ENCODE measurements at places on chromosomes 3 and 15. TPM values are rescaled to one million over a fixed set of nuclear protein-coding genes. Genes with fewer than 3 reads are reported as not detected.
A peak's percentile ranks its signal among the peaks of the same experiment; 100 is the strongest.

Gene FBXL2
- 30.4 TPM for polyA plus RNA-seq

DNA sequence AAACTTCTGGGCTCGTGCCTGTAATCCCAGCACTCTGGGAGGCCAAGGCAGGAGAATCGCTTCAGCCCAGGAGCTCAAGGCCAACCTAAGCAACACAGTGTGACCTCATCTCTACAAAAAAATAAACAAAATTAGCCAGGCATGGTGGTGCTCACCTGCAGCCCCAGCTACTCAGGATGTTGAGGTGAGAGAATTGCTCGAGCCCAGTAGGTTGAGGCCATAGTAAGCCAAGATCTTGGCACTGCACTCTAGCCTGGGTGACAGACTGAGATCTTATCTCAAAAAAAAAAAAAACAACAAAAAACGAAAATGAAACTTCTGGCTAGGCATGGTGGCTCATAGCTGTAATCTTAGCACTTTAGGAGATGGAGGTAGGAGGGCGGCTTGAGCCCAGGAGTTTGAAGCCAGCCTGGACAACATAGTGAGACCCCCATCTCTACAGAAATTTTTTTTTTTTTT is 53.7 kb downstream of the PIK3CB start:
- DNase-seq: no peak

GRCh38 chr3:100087198-100087597 is 27.1 kb downstream of the FILIP1L start:
- DNase-seq: no peak

DNA sequence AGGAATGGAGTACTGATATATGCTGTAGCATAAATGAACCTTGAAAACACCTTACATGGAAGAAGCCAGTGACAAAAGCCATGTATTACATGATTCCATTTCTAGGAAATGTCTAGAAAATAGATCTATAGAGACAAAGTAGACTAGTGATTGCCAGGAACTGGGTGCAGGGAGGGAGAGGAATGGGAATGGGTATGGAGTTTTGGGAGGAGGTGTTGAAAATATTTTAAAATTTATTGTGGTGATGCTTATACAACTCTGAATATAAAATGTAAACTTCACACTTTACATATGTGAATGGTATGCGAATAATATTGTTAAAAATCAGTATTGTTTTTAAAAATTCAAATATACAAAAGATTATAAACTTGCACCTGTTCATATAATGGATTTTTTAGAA is 22.5 kb downstream of the ATP1B3 start:
- no peak for DNase-seq

DNA sequence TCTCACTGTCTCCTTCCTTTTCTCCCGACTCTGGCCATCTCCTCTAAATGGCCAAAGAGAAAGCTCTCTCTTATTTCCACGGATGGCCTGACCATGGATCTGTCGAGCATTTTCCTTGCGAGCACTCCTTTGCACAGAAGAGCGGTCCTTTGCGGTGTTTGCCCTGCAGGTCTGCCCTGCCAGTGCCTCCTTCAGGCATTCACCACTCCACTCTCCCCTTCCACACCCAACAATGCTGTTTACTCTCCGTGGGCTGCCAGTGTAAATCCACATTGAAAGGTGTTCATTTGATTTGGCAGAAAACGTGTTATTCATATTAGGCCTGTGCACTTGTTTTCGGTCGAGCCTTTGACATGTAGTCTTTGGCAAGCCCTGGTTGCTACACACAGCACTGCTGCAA is 49.6 kb downstream of the CACNA2D3 start:
- DNase-seq: no peak

DNA sequence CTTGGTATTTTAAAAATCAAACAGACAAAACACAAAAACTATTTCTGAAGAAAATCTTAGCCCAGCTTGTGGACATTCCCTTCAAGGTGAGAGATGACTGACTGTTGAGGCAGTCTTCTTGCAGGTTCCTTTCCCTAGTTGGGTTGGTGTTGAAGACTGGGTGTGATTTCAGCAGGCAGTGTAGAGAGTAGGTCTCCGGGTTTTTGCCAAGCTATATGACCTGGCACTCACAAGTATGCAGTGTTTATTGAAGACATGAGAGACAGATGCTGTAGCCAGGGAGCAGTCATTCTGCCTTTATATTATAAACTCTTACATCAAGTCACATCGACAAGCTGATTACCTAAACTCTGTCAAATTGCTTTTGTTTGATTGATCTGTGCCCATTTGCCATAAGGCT is 17.5 kb downstream of the SENP8 start:
- DNase-seq: no peak

DNA sequence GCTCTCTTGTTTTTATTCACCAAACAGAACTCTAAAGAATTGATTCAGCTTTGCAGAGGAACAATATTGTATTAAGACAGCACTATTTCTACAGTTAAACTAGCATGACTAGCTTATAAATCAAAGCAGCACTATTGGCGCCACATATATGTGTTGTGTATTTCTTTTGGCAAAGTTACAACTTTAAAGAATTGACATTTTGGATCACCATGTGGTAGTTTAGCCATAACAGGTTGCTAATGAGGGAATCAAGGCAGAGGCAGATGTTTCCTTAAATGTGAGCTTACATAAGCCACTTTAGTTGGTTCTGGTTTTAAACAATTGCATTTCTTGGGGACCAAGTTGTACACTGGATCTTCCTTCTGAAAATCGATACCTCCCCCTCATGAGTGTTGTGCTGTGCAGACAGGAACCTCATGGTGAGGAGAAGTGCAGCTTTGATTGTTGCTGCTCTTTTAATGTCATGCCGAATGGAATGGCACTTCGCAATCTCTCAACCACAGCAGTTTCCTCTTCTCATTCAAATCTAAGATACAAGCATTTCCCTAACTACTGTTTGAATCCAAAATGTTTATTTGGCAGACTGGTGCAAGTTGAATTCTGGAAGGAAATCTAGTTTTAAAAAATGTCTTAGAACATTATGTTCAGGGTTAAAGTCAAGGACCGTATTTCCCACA is 151.2 kb downstream of the MYRIP start:
- no peak for DNase-seq

Gene GPR27
- 10.2 TPM for polyA plus RNA-seq

DNA sequence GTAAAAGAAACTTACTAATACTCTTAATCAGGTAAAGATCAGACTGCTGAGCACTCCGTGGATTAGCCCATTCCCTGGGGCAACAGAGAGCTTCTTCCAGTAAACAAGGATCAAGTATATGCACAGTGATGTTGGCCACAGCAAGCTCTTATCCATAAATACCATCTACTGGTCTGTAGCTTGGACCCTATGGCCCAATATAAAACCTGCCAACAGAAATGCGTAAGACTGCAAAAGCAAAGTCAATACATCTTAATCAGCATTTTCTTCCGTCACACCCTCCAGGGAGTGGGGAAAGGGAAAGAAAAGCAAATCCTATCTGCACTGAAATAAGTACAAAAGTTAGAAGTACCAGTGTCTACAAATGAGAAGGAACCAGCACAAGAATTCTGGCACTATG is 1082.1 kb downstream of the ZPLD1 start:
- DNase-seq: no peak

GRCh38 chr3:69212411-69213160 is 90.2 kb upstream of the LMOD3 start:
- DNase-seq: no peak

- no peak for DNase-seq
Observed at GRCh38 chr3:124758851-124759635, 28.8 kb downstream of the UMPS start.

- no peak for DNase-seq
Observed at GRCh38 chr3:11384074-11384473, 111.9 kb downstream of the ATG7 start.

Gene DUOXA2
- polyA plus RNA-seq: not detected

DNA sequence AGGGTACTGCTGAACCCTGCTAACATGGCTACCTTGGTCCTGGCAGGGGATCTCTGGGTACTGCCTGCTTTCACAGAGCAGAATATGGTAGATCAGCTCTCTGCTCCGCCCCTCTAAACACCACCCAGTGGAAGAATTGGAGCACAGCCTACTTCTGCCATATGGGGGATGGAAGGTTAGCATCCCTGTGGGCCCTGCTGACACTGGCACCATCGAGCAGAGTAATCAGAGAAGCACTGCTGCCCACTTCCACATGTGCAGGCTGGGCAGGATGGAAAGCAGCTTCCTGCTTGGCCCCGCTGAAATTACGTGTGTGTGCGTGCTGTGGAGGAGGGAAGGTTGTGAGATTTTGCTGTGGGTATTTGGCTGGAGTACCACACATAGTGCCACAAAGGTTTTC is 24.8 kb downstream of the CCR1 start:
- no peak for DNase-seq

Gene TM4SF4
- 3.6 TPM for polyA plus RNA-seq

- DNase-seq: no peak
Observed at GRCh38 chr3:161212171-161212771, 8.8 kb upstream of the NMD3 start.

- no peak for DNase-seq
Observed at GRCh38 chr3:62065985-62066693, 307.2 kb downstream of the FEZF2 start.

GRCh38 chr3:180693656-180694055 is 14.4 kb upstream of the CCDC39 start:
- DNase-seq: no peak

Gene C3orf85
- 16.6 TPM for polyA plus RNA-seq

GRCh38 chr3:131402391-131403039 is 20.9 kb downstream of the NUDT16 start:
- no peak for DNase-seq

DNA sequence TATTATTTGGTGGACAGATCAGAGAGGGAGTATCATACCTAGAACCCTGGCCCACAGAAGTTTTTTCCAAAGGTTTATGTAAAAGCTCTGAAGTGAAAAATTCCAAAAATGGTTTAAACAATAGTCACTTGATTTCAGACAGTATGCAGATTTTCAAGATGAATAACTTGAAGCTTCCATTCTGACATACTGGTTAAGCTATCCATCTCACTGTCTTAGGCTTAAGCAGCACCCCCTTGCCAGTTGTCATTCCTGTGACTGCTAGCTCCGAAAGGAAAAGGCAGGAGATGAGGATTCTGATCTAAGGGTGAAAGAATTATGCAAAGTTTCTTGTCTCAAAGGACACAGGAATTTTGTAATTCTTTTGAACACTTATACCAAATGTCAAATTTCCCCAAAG is 337.5 kb upstream of the THBS1 start:
- no peak for DNase-seq

Gene TNFAIP8L3
- polyA plus RNA-seq: 1.9 TPM

Gene IL17RB
- 16.8 TPM for polyA plus RNA-seq

Gene CCR1
- polyA plus RNA-seq: 1.8 TPM

Gene MRAS
- polyA plus RNA-seq: 31.7 TPM

- peak; percentile 50 for DNase-seq
Observed at GRCh38 chr3:72100080-72100511, 315.1 kb upstream of the PROK2 start.

- DNase-seq: peak; percentile 12
Observed at GRCh38 chr3:27253831-27254230, 115.4 kb downstream of the NEK10 start.

DNA sequence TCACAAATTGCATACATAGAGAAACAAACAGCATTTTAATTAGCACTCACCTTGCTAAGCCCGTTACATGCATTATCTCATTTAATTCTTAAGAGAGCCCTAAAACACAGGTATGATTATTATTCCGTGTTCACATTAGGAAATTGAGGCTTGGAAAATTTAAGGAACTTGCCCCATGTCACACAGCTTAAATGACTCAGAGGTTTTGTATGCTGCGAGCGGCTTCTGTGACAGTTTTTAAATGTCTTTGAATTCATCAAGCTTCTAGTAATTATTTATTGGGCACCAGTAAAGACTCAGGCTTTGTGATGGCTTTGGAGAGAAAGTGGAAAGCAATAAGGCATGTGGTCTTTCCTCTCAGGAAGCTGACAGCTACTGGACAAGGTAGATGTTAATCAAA is 166.7 kb upstream of the THBS1 start:
- DNase-seq: no peak

Gene LARP6
- polyA plus RNA-seq: 19.1 TPM

- DNase-seq: no peak
Observed at GRCh38 chr3:23389089-23389488, 186.0 kb downstream of the UBE2E2 start.

DNA sequence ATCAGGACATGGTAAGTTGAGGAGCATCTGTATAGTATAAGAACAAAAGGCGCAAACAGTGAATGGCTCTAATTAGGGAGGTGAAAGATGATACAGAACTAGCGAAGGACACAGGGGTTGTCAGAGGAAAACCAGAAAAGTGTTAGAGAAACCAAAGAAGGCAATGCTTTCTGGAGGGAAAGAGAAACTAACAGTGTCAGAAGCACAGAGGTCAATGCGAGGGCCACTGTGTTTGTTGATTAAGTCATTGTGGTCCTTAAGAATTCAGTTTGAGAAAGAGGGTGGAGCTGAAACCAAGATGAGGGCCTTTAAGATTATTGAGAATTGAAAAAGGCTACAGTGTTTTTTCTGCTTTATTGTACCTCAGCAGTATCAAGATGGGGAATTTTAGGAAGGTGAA is 28.8 kb downstream of the ATG7 start:
- no peak for DNase-seq

GRCh38 chr3:184306341-184306972 is 7.4 kb downstream of the PSMD2 start:
- DNase-seq: no peak

- no peak for DNase-seq
Observed at GRCh38 chr3:40731445-40731844, 206.7 kb downstream of the ZNF621 start.

- no peak for DNase-seq
Observed at GRCh38 chr3:109852283-109852682, 514.9 kb upstream of the DPPA4 start.

DNA sequence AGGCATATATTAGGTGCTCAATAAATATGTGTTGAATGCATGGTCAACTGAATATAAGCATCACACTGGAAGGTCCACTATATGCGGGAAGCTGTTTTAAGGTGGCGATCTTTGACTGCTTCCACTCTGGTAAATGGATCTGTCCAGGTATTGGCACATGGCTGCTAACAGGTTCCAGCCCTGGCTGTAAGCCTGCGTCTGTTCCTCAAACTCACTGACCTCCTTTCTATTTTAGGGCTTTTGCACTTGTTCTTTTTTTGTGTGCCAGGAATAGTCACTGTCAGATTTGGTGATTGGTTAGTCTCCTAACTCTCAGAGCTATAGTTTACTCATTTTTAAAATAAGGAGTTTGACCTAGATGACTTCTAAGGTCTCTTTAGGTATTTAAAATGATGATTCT is 46.2 kb downstream of the ADAMTSL3 start:
- DNase-seq: no peak

Gene LYZL4
- polyA plus RNA-seq: not detected

- no peak for DNase-seq
Observed at GRCh38 chr3:110773413-110773954, 298.1 kb upstream of the NECTIN3 start.

GRCh38 chr3:158727206-158728060 is 4.8 kb downstream of the RARRES1 start:
- peak; percentile 64 for DNase-seq
